DND-41 (cell line): ENCODE measurements at places on chromosomes 1 and 21.

DNA sequence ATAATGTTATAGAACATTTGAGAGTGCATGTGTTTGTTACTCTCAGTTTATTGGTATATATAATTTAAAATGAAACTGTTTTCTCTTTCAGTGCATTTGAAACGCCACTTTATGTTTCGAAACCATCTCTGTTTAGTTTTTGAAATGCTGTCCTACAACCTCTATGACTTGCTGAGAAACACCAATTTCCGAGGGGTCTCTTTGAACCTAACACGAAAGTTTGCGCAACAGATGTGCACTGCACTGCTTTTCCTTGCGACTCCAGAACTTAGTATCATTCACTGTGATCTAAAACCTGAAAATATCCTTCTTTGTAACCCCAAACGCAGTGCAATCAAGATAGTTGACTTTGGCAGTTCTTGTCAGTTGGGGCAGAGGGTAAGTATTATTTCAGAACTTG is 123.5 kb downstream of the DYRK1A start:
- no peak for DNase-seq

DNA sequence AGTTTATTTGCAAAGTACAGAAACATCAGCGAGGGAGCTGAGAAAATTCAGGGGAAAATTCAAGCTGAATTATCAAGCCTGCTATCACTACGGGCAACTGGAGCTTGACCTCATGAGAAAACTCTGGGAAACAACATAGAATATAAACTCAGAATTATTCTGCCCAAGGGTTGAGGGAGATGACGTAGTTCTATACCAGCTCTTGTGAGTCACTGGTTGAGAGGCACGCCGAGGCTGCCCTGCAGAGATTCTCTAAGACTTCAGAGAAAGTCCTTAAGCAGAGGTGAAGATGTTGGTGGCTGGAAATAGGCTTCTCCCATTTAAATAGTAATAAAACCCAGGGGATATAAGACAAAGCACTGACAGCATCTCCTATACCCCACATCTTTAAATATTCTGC is 12.3 kb downstream of the SYDE2 start:
- no peak for DNase-seq

DNA sequence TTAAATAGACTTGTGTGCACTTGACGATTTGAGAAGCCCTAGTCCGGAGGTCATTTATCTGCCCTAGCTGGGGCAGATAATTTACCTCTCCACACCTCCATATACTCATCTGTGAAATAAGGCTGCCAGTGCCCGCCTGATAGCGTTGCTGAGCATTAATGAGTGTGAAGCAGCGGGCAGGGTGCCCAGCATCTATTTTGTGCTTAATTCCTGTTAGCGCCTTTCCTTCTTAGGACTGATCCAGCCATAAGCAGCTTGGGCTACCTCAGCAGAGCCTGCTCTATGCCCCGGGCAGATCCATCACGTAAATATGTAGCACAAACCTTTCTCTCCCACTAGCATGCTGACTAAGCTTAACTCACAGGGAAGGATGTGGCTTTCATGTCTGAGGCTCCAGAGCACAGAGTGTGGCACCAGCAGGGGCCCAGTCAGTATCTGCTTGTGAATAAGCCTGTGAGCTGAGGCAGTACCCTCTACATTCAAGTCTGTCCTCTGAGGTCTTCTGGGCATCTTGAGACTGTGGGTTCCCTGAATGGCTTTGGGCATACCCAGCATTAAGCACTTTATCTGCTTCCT is 21.5 kb upstream of the RNF187 start:
- no peak for DNase-seq

- DNase-seq = no peak
Observed at GRCh38 chr1:114956570-114956969, 73.1 kb upstream of the TSHB start.
